T47D (cell line): ENCODE measurements at places on chromosomes 4 and X.

DNA sequence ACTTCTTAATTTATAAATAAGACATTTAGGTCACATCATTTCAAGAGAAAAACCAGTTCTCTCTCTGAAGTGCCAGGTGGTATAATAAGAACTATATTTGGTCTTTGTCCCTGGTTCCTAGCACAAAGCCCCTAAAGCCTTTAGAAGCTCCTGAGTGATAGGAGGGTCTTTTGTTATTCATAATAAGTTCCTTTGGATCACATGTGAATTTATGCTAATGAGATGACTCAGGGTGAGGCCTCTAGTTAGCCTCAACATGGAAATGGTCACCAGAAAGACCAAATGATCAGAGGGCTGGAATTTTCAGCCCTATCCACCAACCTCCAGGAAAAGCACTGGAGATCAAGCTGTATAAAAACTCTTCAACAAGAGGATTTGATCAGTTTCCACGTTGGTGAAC is 68.1 kb upstream of the BLTP1 start:
- no peak for DNase-seq

DNA sequence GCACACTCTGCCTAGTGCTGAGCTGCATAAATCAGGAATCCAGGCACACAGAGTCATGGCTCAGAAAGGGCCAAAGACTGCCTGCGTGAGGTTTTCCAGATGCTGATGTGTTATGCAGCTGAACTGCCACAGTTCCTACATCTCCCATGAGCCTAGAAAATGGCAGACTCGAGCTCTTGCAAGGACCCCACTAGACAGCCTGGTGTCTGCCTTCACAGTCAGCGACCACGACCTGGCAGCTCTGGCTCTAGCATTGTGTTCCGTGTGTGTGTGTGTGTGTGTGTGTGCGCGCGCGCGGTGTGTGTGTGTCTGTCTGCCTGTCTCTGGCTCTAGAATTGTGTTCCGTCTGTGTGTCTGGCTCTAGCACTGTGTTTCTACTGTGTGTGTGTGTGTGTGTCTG is 203.6 kb upstream of the AGTR2 start:
- DNase-seq, result no peak

DNA sequence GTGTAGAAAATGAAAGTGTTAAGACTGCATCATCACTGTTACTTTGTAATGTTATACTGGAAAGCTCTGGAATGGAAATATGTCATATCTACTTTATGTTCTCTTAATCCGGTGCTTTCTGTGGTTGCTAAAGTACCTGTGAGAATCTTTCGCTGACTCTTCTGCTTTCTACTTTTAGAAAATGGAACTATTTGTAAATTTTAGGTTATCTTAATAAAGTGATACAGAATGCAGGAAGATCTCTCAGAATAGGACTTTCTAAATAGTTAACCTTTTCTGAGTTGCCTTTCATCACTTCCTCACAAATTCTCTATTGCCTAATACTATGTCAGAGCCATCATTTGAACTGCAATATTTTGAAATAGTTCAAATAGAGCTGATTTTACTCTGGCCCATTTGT is 69.3 kb downstream of the BMP2K start:
- DNase-seq, result no peak

DNA sequence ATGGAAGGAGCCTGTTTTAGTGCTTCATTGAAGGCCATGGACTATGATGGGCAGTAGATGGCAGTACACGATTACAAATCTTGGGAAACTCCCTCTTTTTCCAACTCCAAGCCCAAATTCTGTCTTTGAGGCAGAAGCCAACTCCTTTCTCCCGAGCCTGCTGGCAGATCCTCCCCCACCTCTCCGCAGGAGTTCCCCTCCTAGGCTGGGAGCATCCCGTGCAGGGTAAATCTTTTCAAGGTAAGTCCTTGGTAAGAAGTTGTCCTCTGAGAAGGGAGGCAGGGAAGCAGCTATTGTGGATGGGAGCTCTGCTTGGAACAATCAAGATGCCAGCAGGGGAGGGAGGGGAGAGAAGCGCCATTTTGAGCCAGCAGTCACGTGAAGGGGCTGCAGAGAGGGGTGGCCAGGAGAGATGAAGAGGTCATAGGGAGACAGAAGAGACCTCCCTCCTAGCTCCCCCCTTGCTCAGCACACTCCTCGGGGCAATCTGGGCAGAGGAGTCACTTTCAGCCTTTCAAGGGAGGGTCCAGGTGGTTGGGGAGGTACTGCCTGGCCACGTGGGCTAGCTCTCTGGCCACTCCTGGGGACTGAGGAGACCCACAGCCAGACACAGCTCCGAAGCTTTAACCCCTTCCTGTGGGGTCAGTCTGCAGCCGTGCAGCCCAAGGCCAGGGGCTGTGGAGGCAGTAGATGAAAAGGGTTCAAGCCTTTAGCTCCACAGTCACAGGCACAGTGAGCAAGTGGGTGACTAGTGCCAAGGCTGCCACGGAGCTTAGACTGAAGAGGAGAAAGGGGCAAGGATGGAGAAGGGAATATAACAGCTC is 9.6 kb downstream of the CC2D2A start:
- DNase-seq, result peak; percentile 81

GRCh38 chr4:138473339-138473738 is 231.2 kb upstream of the SLC7A11 start:
- no peak for DNase-seq

DNA sequence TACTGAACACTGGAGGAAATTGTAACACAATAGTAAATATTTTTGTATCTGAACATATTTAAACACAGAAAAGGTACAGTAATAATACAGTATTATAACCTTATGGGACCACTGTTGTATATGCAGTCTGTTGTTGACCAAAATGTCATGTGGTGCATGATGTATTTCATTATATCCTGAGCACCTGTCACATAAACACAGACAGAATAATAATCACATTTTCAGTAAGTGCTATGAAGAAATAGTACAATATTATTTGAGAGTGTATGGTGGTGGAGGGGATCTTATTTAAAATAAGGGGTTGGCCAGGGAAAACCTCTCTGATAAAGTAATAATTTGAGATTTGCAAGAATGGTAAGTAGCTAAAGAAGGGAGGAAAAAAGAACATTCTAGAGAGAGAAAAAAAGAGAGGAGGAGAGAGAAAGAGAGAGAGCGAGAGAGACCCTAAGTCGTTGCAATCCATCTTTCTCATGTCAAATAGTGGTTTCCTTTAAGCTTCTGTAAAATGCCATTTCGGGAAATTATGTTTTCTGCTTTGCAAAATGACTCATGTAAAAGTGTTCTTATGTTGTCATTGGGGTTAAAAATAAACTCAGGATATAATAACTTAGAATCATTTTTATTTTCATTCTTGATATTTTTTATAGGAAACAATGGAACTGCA is 19.3 kb upstream of the CLNK start:
- DNase-seq, result no peak

- DNase-seq, result no peak
These were observed 79.3 kb downstream of the NFKB1 start for GRCh38 chr4:102580463-102580842.

DNA sequence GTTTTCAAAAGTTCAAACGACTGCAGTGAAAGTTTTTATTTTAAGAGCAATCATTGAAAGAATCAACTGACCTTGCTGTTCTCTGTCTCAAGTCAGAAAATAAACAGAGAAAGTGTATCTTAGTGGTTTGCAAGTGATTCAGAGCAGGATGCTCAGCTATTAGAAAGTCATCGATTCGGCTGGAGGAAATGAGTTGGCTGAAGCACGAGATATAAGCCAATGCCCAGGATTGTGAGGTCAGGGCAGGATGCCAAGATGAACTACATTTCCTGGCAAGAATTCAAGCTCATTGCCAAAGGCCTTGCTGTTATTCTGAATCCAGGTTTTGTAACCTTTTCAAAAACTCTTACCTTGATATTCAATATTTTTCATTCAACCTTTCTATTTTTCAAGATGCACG is 541.4 kb upstream of the BOD1L1 start:
- no peak for DNase-seq

DNA sequence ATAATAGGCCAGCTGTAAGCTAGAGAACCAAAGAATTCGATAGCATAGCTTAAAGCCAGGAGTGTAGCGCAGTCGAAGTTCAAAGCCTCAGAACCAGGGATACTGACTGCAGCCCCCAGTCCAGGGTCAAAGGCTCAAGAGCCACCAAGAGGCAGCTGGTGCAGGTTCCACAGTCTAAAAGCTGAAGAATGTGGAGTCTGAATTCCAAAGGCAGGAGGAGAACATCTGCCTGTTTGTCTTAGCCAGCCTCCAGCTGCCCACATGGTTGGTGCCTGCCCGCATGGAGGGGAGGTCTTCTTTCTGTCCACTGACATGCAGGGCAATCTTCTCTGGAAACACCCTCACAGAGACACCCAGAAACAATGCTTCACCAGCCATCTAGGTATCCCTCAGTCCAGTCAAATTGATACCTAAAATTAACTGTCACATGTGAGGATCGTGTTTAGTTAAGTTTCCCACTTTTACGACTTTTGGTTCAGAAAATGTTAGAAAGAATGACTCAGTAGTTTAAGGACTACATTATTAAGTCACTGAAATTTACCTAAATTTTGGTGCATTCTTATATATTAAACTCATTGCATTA is 52.8 kb upstream of the RHOH start:
- no peak for DNase-seq

GRCh38 chr4:140052050-140052449 is 101.9 kb downstream of the MAML3 start:
- no peak for DNase-seq

- DNase-seq, result no peak
These were observed 30.8 kb upstream of the CXCL8 start for GRCh38 chr4:73709451-73710033.

GRCh38 chr4:15878011-15878410 is 60.5 kb downstream of the FGFBP1 start:
- DNase-seq, result no peak

DNA sequence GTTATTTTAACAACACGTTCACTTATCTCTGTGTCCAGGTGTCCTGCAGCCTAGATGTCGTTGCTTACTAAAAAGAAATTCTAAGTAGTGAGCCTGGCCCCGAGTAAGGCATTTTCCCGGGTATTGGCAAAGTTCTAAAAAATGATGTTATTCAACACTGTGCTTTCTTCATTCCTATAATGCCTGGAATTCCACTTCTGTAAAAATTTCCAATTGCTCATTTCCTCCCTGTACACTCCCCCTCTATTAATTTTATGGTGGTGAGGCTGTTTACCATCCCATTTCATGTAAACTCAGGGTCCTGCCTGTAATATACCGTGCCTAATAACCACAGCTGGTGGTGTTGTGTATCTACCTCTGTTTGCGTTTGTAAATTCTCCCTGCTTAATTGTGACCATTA is 14.2 kb downstream of the BST1 start:
- no peak for DNase-seq

DNA sequence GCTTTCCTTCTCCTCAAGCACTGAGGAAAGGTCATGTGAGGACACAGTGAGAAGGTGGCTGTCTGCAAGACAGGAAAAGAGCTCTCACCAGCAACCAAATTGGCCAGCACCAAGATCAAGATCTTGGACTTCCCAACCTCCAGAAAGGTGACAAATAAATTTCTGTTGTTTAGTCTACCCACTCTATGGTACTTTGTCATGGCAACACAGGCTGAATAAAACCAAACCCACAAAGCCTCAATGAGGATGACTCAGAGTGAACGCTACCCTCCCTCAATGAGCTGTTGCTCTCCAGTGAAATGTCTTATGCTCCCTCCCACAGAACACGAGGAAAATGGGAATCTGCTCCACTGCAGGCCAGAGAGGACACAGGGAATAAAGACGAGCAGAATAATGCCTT is 244.1 kb downstream of the RAB28 start:
- no peak for DNase-seq

GRCh38 chrX:110795645-110796406 is at the start of gene CHRDL1:
TSS of gene CHRDL1 (minus strand) at chrX:110795817. CDS start at chrX:110792181, 3,636 bp downstream.
- peak; percentile 2 for DNase-seq

DNA sequence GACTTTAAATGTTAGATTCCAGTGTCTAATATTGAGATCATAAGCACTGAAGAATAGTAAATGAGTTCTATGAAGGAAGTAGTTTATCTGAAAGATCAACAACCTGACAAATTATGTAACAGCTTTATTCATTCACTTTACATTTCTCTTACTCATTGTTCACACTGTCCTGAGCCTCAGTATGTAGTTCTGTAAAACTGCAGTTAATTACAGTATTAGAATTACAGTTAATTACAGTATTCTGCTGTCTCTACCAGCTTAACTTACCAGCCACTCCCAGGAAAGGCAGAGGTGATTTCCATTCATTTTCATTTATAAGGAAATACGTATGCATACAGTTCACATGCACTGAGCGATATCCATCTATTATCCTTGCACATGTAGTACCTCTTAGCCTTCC is 32.7 kb downstream of the NFKB1 start:
- DNase-seq, result no peak

DNA sequence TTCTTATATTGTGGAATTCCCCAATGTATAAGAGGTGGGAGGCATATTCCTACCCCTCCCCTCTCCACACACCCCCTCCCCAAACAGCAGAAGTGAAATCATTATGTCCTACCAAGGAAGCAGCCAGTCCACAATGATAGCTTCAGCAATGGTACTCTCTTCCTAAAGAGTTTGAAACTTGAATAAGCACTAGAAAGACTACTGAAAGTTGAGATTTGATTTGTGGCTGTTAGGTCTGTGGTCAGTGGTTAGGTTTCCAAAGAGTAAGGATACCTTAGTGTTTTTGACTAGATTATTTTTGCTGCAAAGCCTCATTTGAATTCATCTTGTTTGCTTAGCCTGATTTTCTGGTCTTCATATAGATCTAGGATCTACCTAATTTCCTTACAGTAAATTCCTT is 242.2 kb downstream of the DKK2 start:
- no peak for DNase-seq

DNA sequence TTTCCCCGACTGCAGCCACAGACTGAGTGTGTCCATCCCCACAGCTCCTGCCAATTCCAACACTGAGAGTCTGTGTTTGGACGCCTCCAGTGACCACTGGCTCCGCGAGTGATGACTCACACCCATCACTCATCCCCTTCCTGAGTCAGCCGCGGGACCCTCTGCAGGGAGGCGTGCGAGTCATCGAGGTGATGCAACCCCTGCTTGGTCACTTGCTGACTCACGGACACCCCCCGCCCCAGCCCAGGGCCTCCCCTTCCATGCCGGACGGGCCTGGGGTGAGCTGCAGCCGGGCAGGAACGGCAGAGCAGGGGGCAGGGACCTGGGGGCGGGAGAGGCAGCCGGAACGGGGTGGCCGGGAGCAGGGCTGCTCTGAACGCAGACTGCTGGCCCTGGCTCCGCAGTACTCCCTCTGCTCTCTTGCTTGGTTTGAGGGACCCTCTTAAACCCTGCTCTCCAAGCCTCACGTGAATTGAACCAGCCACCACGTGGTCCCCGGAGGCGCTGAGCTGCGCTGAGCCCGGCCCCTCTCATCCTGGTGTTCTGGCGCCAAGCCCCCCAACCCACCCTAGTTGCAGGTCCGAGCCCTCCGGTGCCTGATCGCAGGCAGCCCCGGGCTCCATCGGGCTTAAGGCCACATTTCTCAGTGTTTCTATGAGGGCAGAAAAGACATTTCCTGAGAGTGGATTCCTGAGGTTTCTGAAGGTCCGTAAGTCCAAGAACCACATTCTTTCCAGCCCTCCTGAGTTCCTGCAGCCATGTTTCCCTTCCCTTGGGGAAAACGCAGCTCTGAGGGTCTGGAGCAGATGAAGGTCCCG is 32.4 kb downstream of the FGFRL1 start:
- DNase-seq, result no peak

- no peak for DNase-seq
These were observed 441.6 kb upstream of the PITX2 start for GRCh38 chr4:111064342-111064993.

GRCh38 chrX:134443020-134443419 is 16.9 kb upstream of the HPRT1 start:
- DNase-seq, result no peak
